Prostate gland (tissue), 2 donors: ENCODE measurements at places on chromosomes 11 and 22. TPM values are rescaled to one million over a fixed set of nuclear protein-coding genes. Genes with fewer than 3 reads are reported as not detected.

HEPHL1 gene
- 0.09 TPM for total RNA-seq

- no peaks in the 10 kb centered on the region for H3K4me1 ChIP-seq
- H3K36me3 ChIP-seq: no peaks in the 10 kb centered on the region
- no peak overlapping the region for H3K27ac ChIP-seq
Observed at GRCh38 chr11:75639762-75640181, 29.1 kb downstream of the MAP6 start.

GAB4 gene
- total RNA-seq: 3.4 TPM

GRCh38 chr11:64745189-64745520 is 1.2 kb upstream of the RASGRP2 start:
- H3K4me3 ChIP-seq: peak overlapping the region; percentile 40
- no peaks in the 10 kb centered on the region for H3K27me3 ChIP-seq
- peaks cover 7% of the 10 kb centered on the region for H3K4me1 ChIP-seq
- no peak for DNase-seq

DNA sequence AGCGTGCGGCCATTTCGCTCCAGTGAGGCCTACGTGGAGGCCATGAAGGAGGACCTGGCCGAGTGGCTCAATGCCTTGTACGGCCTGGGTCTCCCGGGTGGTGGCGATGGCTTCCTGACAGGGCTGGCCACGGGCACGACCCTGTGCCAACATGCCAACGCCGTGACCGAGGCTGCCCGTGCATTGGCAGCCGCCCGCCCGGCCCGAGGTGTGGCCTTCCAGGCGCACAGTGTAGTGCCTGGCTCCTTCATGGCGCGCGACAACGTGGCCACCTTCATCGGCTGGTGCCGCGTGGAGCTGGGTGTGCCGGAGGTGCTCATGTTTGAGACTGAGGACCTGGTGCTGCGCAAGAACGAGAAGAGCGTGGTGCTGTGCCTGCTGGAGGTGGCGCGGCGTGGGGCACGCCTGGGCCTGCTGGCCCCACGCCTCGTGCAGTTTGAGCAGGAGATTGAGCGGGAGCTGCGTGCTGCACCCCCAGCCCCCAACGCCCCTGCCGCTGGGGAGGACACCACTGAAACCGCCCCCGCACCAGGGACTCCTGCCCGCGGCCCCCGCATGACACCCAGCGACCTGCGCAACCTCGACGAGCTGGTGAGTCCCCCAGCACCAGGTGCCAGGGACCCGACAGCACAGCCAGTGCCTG is 1.8 kb downstream of the GAS2L1 start:
- DNase-seq: no peak
- peaks cover 32% of the 10 kb centered on the region for H3K4me1 ChIP-seq
- H3K27ac ChIP-seq: peak overlapping the region; percentile 89
- no peaks in the 10 kb centered on the region for H3K27me3 ChIP-seq
- H3K36me3 ChIP-seq: no peaks in the 10 kb centered on the region

GRCh38 chr11:7890417-7891172 is 40.5 kb downstream of the OR10A6 start:
- no peaks in the 10 kb centered on the region for H3K27me3 ChIP-seq
- DNase-seq: no peak
- no peaks in the 10 kb centered on the region for H3K4me1 ChIP-seq
- no peaks in the 10 kb centered on the region for H3K36me3 ChIP-seq
- H3K27ac ChIP-seq: no peak overlapping the region
- H3K4me3 ChIP-seq: no peak overlapping the region

CCDC73 gene
- 2.7 TPM for total RNA-seq

NLRP14 gene
- total RNA-seq: 0.27 TPM

KCNK7 gene
- not detected for total RNA-seq

GRCh38 chr22:39525658-39525975 is 5.3 kb downstream of the ATF4 start:
- no peaks in the 10 kb centered on the region for H3K27me3 ChIP-seq
- H3K27ac ChIP-seq: no peak overlapping the region
- peaks cover 22% of the 10 kb centered on the region for H3K36me3 ChIP-seq
- no peak overlapping the region for H3K4me3 ChIP-seq
- peaks cover 38% of the 10 kb centered on the region for H3K4me1 ChIP-seq
- DNase-seq: no peak

DNA sequence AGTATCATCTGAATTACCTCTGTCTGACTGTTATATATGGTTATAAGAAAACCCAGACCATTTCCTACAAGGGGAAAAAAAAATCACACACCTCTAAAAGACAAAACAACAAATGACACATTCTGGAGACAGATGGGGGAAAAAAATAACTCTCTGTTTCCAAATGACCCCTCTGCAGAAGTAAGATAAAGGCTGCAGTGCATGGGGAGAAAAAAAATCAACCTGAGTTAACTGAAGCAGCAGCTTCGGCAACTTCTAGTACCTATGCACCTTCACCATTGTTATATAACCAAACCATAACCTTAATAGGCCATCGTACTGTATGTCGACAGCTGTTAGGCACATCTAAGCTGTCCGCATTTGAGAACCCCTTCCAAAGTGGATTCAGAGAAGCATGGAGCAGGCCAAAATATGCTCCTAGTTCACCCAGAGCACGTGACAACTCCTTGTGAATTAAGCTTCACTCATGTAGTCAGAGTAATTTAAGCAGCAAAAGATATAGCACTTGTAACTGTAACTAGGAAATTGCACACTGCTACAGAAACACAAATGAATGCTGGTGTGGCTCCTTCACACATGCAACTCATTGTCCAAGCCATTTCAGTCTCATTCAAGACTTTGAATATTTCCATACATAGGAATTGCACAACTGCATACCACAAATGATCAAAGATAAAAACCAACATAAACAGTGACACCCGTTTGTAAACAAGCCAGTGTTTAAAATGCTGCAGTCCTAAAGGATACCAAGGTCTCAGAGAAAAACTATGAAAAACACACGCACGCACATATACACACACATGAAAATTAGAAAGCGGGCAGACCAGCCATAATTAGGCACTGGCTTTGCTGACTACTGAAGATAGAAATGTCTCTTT is 2.7 kb downstream of the SIK3 start:
- no peaks in the 10 kb centered on the region for H3K27me3 ChIP-seq
- no peaks in the 10 kb centered on the region for H3K36me3 ChIP-seq
- H3K4me1 ChIP-seq: no peaks in the 10 kb centered on the region
- H3K4me3 ChIP-seq: no peak overlapping the region
- H3K27ac ChIP-seq: peak overlapping the region; percentile 4
- DNase-seq: no peak

GRCh38 chr11:131899950-131900580 is 529.6 kb downstream of the NTM start:
- H3K27me3 ChIP-seq: no peaks in the 10 kb centered on the region
- no peak for DNase-seq
- H3K27ac ChIP-seq: no peak overlapping the region
- H3K4me3 ChIP-seq: no peak overlapping the region
- no peaks in the 10 kb centered on the region for H3K4me1 ChIP-seq
- H3K36me3 ChIP-seq: no peaks in the 10 kb centered on the region

GRCh38 chr11:124536520-124536919 is 6.9 kb downstream of the OR8B12 start:
- DNase-seq: peak; percentile 11
- no peaks in the 10 kb centered on the region for H3K27me3 ChIP-seq
- no peak overlapping the region for H3K27ac ChIP-seq
- H3K36me3 ChIP-seq: no peaks in the 10 kb centered on the region
- no peaks in the 10 kb centered on the region for H3K4me1 ChIP-seq
- no peak overlapping the region for H3K4me3 ChIP-seq

DNA sequence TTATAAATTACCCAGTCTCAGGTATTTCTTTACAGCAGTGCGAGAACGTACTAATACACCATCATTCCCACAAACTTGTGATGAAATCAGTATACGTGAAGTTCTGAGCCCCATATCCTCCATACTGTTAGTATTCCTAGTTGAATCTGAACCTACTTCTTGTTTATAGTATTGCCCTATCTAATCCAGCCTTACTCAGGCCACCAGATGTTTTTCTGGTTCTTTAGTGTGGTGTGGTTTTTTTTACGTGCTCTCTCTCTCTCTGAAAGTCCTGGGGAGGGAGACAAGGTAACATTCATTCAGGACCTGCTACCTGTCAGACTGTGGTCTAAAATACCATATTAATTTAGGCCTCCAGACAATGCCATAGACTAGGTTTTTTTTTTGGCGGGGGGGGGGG is 47.6 kb upstream of the TEAD1 start:
- H3K4me3 ChIP-seq: no peak overlapping the region
- H3K4me1 ChIP-seq: no peaks in the 10 kb centered on the region
- H3K27me3 ChIP-seq: no peaks in the 10 kb centered on the region
- no peak for DNase-seq

GRCh38 chr11:933142-933851 is 7.6 kb downstream of the AP2A2 start:
- no peaks in the 10 kb centered on the region for H3K4me1 ChIP-seq
- H3K4me3 ChIP-seq: no peak overlapping the region
- H3K27me3 ChIP-seq: no peaks in the 10 kb centered on the region
- H3K36me3 ChIP-seq: no peaks in the 10 kb centered on the region
- no peak overlapping the region for H3K27ac ChIP-seq
- no peak for DNase-seq

OR52I1 gene
- total RNA-seq: not detected

DNA sequence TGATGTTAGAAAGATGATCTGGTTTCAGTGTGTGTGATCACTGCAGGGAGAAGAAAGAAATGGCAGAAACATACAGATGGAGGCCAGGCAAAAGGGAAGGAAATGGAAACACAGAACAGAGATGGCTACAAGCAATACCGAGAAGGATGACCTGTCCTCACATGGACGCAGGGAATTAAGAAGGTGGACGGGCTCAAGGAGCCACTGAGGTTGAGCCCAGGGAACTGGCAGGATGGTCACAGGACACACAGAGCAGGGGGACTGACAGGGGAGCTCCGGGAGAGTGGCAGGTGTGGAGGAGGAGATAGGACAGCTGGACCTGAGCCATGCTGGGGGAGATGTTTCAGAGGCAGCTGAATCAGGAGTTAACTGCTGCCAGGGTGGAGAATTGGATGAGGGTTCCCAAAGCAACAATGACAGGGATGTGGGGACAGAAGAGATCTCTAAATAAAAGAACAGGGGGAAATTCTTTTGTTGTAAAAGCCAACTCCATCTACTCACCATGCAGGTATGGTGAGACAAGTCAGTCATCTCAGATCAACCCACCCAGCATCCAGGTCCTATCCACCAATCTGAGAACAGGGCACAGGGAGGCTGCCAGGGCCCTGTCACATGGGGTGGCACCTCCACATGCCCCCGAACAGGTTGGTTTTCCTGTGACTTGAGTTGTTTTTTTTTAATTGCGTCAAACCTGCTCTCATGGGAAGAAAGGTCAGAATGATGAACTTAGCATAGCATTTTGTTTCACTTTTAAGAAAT is 26.3 kb downstream of the KLHL22 start:
- no peak overlapping the region for H3K4me3 ChIP-seq
- DNase-seq: no peak
- no peaks in the 10 kb centered on the region for H3K27me3 ChIP-seq
- H3K36me3 ChIP-seq: peaks cover 3% of the 10 kb centered on the region
- H3K4me1 ChIP-seq: no peaks in the 10 kb centered on the region
